Stimulated activated CD4-positive, alpha-beta T cell treated with anti-CD3 and anti-CD28 coated beads, Interleukin-2, amount 100 ng/mL, for 4 hours (primary cell): ENCODE measurements at places on chromosomes 4 and X.

GRCh38 chr4:88297212-88297516 lies 12.8 kb upstream of the PPM1K start:
- no peak for DNase-seq

- DNase-seq, result no peak
Measured at GRCh38 chrX:19760841-19761512, 126.4 kb downstream of the SH3KBP1 start.

GRCh38 chr4:29619168-29619567 lies 1101.0 kb upstream of the PCDH7 start:
- DNase-seq, result no peak

DNA sequence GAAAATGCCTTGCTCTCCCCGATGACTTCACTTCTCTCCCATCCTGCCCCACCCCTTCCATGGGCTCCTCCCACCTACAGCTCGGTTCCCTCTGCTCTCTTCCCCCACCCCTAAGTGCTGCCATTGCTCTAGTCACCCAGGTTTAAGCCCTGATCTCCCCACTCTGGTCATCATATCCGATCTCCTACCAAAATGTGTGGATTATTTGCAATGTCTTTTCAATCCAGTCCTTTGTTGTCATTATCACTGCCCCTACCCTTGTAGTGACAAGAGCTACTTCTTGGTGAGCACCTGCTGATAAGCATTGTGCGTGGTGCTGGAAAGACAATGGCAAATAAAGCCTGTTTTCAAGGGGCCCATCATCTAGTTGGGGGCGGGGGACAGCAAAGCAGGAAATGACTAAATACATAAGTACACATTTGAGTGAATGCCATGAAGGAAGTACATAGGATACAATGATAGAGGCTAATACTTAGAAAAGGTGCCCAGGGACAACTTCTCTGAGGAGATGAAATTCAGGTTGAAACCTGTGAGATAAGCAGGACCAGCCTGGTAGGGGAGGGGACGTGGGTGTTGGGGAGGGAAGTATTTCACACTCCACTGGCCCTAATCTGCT lies 63.8 kb downstream of the DLG3 start:
- DNase-seq, result no peak

DNA sequence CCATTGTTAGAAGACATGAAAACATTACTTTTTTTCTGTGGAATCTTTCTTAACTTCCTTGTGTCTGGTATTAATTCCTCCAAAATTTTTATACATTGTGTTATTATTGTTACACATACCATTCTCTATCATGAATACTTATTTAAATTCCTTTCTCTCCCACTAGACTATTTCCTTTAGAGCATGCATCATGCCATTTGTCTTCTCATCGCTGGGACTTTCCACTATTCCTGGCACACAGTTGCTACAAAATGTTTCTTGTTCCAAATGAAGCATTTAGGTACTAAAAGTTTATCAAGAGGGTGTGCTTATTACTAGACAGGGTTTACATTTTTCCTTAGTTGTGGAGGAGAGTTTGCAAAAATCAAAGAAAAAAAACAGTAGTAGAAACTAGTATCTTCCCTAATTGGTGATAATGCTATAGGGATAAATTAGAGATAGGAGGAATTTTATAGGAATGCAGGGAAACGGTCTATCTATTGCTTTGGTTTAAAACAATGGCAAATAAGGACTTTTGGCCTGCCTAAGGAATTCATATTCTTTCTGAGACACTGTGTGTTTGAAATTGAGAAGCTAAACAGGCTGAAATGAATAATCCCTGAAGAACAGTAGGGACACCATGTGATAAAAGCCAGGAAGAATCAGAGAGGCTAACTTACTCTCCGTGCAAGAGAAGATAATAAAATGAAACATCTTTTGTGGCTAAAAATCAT lies 187.5 kb upstream of the TBC1D9 start:
- no peak for DNase-seq

DNA sequence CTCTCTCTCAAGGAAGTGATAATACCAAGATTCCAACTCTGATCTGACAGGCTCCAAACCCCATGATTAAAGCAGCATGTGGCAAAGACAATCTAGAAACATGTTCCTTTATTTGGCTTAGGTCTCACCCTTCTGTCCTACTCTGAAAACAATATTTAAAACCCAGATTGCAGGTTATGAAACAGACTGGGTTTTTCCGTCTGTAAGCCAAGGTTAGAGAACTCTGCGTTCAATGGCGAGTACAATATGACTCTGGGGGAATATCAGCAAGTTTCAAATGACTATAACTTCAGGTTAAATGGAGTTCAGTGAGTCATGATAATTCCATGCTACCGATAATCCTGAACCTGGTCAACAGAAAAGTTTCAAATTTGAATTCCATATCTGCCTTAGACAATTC lies 50.8 kb downstream of the ANAPC10 start:
- no peak for DNase-seq

GRCh38 chr4:119626943-119627266 lies 1.7 kb downstream of the PDE5A start:
- no peak for DNase-seq
